ENCODE measurements at places on chromosomes 6 and 20.

- DNase-seq, result no peak
Measured at GRCh38 chr6:129130959-129131681, 248.2 kb downstream of the LAMA2 start.

DNA sequence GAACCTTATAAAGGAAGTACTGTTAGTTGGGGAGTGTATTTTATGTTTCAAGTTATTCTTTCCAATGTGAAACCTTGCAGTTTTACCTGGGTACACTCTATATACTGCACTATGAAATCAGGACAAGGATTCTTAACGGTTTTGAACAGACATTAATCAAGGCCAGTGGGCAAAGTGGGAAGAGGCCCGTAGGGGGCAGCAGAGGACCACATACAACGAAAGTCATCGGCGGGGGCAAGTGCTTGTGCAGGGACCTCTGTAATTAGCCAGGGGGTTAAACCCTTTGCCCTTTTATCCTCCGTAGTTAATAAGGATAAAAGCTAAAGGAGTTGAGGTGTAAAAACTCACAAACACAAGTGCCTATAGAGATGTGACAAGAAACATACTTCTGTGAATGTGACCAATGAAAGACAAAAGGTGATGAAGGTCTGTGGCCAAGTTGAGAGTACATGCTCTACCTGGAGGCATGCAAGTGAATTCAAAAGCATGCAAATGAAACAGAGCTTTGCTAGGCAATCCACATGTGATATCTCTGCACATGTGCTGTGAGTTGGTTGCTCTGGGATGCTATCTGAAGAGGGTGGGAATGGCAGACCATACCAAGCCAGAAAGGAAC lies 392.7 kb upstream of the MAN1A1 start:
- peak; percentile 60 for DNase-seq

DNA sequence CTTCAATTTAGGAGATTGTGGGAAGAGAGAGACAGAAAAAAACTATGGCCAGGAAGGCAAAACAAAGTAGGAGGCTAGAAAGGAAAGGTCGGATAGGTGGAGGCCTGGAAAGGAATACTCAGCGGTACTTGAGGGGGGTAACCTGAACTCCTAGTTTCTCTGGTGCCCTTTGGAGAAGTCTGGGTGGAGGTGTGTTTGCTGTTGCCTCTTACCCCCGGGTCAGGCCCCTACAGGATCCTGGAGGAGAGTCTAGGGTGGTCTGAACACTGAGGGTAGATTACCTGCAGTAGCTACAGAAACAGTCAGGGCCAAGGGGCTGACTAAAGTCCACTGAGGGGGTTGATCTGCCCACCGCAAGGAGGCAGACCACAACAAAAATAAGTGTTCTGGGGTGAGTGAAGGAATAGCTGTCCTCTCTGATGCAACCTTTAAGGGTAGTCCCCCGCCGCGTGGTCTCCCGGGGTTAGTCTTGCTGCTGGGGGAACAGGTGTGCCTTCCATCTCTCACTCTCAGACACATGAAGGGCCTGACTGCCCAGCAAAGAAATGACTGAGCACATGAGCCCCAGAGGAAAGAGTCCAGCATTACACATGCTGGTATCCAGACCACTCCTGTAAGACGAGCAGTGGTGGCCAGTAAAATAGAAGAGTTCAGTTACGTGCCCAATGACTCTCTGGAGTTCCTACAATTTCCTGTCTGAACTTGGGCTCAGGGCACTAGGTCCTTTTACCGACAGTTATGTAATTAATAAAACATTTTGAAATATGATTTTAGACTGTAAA lies 59.5 kb downstream of the MTHFD1L start:
- DNase-seq, result no peak

GRCh38 chr20:38023181-38024001 lies 9.9 kb downstream of the TTI1 start:
- no peak for DNase-seq

DNA sequence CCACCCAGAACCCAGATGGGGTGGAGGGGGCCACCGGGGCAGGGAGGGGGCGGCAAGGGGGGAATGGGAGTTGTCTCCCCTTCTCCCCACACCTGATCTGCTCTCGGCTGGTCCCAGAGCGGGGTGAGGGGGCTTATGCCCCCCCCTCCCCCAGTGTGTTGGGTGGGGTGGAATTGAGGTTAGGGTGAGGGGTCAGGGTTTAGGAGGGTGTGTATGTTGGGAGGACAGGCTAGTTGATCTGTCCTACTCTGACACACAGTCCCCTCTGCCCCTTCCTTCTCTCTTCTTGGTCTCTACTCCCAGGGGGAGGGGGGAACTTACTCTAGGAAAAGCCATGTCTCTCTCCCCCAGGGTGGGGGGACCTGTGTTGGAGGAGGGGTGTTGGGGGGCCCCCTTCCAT lies 1.9 kb upstream of the ZBTB9 start:
- DNase-seq, result no peak

DNA sequence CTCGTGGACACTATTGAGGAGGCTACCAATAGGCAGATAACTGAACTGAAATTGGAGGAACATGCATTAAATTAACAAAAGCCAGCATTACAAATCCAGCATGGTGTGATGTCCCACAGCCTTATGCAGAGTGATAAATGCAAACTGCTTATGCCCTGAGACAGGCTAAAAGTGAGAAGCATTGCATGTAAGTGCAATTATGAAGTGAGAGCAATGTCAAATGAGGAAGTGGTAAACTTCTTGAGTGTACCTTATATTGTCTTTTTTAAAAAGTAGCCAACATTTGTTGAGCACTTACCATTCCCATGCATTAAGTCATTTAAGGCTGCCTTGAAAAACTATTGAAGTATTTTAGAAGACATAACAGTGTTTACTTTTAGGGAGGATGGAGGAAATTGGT lies 212.2 kb downstream of the TBC1D7 start:
- DNase-seq, result no peak

- DNase-seq, result peak; percentile 92
Measured at GRCh38 chr20:50192364-50193198, 2.0 kb downstream of the CEBPB start.

- no peak for DNase-seq
Measured at GRCh38 chr6:129637340-129638054, 72.5 kb downstream of the ARHGAP18 start.

- no peak for DNase-seq
Measured at GRCh38 chr6:76510489-76510888, 438.0 kb upstream of the IMPG1 start.

- DNase-seq, result no peak
Measured at GRCh38 chr20:19438488-19438887, 226.0 kb downstream of the SLC24A3 start.

- no peak for DNase-seq
Measured at GRCh38 chr20:50251992-50252511, 61.4 kb downstream of the CEBPB start.

DNA sequence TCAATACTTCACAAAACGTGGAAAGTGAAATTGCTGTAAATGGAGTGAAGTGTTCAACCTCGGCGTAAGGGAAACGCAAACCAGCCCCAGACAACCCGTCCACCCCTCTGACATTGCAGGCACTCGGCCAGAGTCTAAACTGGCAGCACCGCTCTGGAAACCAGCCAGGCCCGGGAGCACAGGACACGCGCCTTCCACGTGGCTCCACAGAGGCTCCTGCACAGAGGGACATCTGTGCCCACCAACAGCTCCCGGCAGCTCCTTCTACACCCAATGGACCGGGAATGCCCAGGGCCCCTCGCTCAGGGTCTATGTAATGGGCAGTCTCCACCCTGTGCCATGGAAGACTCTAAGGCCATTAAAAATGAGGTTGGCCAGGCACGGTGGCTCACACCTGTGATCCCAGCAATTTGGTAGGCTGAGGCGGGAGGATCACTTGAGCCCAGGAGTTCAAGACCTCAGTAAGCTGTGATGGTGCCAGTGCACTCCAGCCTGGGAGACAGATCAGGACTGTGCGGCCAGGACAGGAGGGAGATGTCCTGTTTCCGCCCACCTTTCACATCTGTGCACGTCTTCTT lies 3.4 kb upstream of the HELZ2 start:
- peak; percentile 86 for DNase-seq

DNA sequence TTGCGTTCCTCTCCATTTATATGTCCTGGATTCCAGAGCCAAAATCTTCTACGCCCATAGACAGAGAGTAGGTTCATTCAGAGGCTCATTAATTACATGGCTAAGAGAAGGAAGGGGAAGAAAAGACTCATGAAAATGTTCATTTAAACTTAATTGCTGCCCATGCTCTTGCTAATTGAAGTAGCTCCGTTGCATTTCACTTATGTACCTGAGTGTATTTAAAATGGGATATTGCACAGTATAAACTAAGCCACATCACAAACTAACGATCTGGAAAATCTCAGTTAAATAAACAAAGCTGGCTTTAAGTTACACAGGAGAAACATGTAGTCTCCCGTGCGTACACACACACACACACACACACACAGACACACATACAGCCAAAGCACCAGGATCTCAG lies 269.2 kb downstream of the CDC5L start:
- DNase-seq, result no peak

- no peak for DNase-seq
Measured at GRCh38 chr6:147738099-147738498, 229.6 kb downstream of the SAMD5 start.

- DNase-seq, result peak; percentile 58
Measured at GRCh38 chr6:107704347-107705013, 119.6 kb downstream of the SCML4 start.

- no peak for DNase-seq
Measured at GRCh38 chr6:100506651-100507050, 41.9 kb upstream of the SIM1 start.

DNA sequence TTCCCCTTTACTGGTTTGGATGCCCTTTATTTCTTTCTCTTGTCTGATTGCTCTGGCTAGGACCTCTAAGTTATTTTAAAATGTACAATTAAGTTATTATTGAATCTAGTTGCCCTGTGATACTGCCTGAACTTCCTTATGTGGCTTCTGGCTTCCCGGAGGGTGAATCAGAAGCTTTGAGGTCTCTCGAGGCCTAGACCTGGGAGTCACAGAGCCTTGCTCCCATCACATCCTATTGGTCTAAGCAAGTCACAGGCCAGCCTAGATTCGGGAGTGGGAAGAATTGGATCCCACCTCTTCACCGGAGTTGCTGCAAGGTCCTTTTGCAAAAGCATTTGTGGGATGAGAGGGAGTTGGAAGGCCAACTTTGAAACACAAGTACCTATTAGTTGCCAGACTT lies 15.2 kb downstream of the BCAS4 start:
- DNase-seq, result no peak

- DNase-seq, result no peak
Measured at GRCh38 chr6:57002197-57002596, 44.3 kb upstream of the KIAA1586 start.

- DNase-seq, result no peak
Measured at GRCh38 chr6:36539814-36540568, 7.3 kb downstream of the STK38 start.

DNA sequence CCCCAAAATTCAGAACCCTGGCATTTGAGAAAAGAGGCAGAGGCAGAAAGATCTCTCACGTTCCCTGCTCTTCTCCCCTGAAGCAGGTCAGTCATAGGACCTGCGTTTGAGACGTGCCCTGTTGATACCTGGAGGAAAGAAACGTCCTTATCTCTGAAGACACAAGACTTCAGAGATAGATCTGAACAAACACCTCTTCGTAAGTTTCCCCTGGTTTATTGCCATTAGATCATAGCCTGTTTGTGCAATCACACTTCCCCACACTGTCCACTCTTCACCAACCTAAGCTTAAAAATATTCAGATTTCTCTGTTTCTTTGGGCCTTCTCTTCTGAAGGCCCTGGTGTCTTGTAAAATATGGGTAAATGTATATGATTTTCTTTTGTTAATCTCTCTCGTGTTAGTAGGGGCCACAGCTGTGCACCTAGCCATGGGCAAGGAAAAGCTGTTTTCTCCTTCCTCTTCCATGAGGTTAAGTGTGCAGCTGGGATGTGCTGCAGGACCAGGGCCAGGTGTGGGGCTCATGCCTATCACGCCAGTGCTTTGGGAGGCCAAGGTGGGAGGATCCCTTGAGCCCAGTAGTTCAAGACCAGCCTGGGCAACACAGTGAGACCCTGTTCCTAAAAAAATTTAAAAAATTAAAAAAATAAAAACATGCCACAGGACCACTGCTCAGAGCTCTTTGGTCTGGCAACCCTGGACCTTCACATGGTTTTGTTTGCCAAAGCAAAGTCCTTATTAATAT lies 4.7 kb upstream of the SLC22A2 start:
- DNase-seq, result no peak

DNA sequence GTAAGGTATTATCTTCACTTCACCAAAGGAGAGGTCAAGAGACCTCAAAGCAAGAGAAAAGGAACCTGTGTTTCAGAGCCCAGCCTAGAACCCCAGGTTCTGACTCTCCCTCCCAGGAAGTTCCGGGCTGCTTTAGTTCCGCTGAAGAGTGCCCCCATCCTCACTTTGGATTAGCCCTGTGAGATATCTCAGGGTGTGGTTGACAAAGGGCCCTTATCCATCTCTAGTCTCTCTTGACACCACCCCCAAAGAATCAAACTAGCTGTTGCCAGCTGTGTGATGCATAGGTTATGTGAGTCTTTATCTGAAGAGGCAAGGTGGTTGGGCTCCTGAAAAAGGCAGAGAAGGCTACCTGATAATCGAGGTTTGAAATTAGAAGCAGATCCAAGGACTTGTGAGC lies 20.6 kb downstream of the BRPF3 start:
- DNase-seq, result no peak

- no peak for DNase-seq
Measured at GRCh38 chr6:67501755-67502154, 1133.3 kb upstream of the ADGRB3 start.

- DNase-seq, result no peak
Measured at GRCh38 chr20:48782053-48782452, 45.7 kb downstream of the PREX1 start.

GRCh38 chr6:169589293-169589692 lies 112.5 kb downstream of the WDR27 start:
- DNase-seq, result no peak

- DNase-seq, result peak; percentile 52
Measured at GRCh38 chr6:15341311-15342001, 95.6 kb downstream of the JARID2 start.

GRCh38 chr6:50102676-50103075 lies 52.9 kb upstream of the DEFB112 start:
- no peak for DNase-seq

DNA sequence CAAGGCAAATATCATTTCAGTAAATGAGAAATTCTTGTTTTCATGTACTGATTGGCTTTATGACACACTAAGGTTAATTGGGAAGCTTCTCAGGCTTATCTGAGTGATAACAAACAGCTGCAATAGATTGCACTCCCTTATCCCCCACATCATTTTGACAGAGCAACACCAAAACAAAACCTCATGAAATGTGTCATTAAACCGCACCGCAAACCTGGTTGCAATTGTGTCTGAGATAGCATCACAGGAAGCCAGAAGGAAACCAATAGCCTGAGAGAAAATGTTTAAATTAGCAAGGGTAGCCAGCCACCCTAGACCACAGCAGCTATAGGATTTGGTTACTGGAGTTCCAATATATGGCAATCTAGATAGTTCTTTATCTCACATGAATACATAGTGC lies 31.6 kb upstream of the LAMA4 start:
- DNase-seq, result no peak

Measured in SK-MEL-5 (cell line).